ENCODE measurements at places on chromosomes 5 and 9. TPM values are rescaled to one million over a fixed set of nuclear protein-coding genes. Genes with fewer than 3 reads are reported as not detected.

HAVCR1 gene
- not detected for total RNA-seq

DNA sequence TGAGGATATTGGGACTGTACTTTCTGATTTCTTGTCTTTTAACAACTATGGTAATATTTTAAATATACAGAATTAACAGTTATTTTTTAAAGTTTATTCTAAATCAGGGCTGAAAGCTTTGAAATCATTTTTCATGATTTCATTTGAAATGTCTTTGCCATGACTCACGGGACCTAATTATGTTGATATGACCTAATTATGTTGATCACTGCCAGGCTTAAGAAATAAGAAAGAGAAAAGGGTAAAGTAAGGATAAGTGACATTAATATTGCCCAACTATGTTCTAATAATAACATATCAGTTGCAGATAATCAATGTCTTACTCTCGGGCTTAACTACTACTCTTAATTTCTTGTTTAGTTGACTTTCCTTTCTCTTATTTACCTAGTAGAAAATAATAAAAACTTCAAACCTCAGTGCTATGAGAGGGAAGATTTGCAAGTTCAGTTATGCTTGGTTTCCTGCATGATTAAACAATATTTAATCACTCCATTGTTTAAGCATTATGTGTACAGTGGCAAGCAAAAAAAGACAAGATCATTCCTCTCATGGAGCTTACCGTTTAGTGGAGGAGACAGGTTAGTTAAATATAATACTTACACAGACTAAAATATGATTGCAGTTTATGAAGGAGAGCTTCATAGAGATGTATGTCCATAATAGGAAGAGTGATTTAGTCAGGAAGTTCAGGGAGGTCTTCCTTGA, 67.0 kb upstream of the EIF4EBP3 start:
- DNase-seq: peak; percentile 49

MAP1B gene
- 83.4 TPM for total RNA-seq

DNA sequence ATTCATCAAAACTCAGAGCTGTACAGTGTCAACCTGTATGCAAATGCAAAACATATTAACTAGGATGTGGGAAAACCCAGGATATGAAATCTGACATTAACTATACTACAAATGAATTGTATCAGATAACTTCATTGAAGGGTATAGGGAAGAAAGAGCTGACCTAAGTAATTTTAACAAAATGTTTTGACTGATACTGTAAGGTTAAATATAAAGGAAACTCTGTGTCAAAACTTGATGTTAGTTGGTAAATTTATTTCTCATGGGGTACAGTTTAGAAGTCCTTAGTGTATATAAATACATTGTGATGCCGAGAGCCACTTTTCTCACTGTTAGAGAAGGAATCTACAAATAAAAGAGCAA, 78.1 kb upstream of the VCAN start:
- no peak for DNase-seq

- DNase-seq: no peak
Measured at GRCh38 chr5:72584466-72584865, 77.3 kb upstream of the ZNF366 start.

- DNase-seq: peak; percentile 57
Measured at GRCh38 chr5:76710991-76711390, 4.9 kb upstream of the F2R start.

- no peak for DNase-seq
Measured at GRCh38 chr5:121688781-121689180, 162.9 kb upstream of the FTMT start.

DNA sequence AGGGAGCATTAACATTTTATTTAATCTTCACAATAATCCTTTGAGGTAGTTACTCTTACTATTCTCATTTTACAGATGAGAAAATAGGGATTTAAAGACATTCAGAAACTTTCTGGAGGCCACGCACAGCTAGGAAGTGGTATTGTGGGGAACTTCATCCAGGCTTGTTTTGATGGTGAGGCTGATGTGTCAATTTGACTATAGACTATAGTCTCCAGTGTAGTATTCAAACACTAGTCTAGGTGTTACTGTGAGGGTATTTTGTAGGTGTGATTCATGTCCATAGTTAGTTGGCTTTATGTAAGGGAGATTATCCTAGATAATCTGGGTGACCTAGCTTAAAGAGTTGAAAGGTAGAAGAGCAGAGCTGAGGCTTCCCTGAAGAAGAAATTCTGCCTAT, 54.1 kb upstream of the ELL2 start:
- DNase-seq: no peak

DNA sequence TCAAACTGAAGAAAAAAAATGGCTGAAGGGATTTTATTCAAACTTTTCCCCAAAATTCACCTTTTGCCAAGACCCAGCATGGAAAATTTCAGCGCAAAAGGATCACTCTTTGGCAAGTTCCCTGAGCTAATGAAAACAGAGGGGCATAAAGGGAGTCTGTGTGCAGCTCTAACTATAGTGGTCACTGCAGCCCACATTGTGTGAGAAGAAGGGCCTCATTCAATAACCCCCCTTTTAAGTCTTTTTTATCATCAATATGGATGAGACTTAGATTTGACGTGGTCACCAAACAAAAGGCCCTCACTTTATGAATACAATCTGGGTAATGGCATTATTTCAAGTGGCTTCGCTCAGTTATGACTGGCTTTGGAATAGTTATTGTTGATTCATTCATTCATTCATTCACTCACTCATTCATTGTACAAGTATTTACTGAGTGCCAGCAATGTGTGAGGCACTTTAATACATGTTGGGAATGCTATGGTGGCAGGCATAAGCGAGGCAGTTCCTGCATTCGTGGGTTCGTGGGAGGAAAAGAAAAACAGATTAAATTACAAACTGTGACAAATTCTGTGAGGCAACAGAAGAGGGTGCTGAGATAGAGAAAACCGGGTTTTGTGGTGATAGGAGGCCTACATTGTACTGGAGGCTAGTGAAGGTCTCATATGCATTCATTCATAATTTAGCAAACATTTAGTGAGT, 145.7 kb upstream of the KLF4 start:
- peak; percentile 40 for DNase-seq

SLC6A3 gene
- total RNA-seq: not detected

KCNIP1 gene
- not detected for total RNA-seq

GRCh38 chr9:37163299-37163698, 42.9 kb downstream of the ZCCHC7 start:
- DNase-seq: no peak

- DNase-seq: no peak
Measured at GRCh38 chr9:126756876-126757415, 47.9 kb upstream of the ZBTB43 start.

DNA sequence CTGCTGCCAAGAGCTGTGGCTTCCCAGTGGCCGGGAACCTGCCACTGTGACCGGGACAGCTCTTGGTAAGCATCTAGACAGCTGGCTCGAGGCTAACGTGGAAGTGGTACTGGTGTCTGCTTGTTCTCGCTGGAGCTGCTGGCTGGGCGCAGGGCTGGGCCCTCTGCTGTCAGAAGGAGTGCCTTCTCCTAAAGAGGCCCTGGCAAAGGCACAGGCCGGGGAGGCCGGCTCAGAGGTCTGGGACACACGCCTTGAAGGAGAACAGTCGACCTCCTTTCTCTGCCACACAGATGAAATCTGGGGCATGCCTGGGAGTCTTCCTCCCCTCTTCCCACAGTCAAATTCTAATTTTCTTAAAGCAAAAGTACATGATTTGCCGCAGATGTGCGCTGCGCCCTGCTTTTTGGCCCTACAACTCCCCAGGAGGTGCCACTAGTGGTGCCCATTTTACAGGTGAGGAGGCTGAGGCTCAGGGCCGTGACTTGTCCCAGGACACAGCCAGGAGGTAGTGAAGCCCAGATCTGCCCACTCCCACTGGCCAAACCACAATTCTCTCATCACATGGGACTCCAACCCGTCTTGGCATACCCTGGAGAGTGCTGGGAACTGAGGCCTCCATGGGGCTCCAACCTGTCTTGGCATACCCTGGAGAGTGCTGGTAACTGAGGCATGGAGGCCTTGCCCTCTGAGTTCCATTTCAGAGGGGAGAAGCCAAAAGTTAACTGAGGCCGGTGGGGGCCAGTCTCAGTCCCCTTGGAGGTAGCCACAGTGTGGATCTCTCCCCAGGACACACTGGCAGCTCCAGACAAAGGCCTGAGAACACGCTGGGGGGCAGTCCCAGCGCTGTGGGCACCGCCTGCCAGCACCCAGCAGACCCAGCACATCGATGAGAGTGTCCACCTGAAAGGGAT, 12.0 kb upstream of the RXRA start:
- DNase-seq: no peak

MELK gene
- 6.2 TPM for total RNA-seq

DNA sequence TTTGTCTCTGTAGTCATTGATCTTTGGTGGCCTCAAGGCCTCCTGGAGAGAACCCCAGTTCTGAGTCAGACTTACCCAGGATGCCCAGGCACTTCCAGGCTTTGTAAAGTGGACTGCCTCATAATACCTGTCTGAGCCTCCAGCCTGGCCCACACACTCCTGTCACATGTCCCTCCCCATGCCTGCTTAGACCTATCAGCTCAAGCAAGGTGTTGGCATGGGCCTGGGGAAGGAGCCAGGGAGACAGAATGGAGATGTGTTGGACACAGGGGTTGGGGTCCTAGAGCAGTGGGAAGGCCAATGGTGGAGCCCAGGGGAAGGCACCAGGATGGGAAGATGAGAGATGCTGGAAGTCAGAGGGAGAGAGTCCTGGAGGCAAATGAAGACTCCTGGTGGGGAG, 136.2 kb downstream of the CFAP90 start:
- DNase-seq: no peak

GRCh38 chr9:37840560-37841194, 40.1 kb downstream of the DCAF10 start:
- DNase-seq: peak; percentile 85

DNA sequence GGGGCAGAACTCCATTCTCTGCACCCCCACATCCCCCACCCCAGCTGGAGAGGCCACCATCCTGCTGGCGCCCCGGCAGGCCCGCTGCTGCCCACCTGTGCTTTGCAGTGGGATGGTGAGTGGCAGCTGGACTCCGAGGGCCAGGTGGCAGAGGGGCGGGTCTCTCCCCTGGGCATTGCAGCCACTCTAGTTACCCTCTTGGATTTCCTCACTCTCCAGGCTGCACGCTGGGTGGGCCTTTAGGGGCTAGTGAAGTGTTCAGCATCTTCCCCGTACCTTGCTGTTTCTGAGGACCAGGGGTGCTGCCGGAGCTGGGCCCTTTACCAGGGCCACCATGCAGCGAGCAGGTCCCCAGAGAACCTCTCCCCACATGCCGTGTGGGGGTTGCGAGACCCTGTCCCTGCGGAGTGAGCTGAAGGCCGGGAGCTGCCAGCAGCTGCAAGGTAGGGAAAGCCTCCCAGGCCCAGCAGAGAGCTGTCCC, 88.4 kb upstream of the SH3PXD2B start:
- DNase-seq: no peak

All from fibroblast of lung (primary cell).